ENCODE measurements at places on chromosomes 7 and 10.

- DNase-seq = no peak
Measured at GRCh38 chr10:20898866-20899535, 1.9 kb upstream of the NEBL start.

- DNase-seq = peak; percentile 1
Measured at GRCh38 chr7:47422611-47423010, 159.3 kb downstream of the TNS3 start.

DNA sequence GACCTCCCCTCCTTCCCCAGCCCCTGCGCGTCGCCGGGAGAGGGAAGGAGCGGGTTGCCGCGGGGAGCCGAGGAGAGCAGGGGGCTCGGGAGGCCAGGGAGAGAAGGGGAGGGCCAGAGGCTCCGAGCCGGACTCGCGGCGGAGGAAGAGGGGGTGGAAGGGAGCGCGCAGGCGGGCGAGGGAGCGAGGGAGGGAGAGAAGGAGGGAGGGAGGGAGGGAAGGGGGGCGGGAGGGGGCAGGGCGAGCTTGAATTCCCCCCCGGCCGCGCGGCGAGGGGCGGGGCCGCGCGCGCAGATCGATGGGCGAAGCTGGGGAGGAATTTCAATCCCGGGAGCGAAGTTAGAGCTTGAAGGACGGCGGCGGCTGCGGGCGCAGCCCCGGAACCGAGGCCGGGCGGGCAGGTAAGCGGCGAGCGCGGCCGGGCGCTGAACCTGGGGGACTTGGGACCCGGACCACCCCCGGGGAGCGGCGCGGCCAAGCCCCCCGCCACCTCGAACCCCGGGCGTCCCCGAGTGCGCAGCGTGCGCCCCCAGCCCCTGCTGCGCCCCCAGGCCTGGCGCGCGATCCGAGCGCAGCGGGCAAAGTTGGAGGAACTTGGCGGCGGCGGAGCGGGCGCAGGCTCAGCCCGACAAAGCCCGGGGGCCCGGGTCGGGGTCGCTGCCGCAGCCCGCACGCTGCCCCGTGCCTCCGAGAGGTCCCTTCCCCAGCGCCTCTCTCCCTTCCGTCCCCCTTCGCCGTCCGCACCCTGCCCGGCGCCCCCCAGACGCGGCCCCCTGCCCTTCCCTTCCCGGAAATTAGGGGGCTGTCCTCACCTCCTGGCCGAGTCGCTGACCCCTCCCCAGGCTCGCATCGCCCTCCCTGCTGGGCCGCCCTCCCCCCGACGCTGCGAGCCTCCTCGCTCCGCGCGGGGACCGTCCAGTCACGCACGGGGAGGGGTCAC, at the start of gene ELFN1:
ELFN1 (plus strand) TSS at position 324 of the 940 bp plus-strand sequence. CDS start 74,320 bp downstream, outside the sequence.
- DNase-seq = peak; percentile 38

DNA sequence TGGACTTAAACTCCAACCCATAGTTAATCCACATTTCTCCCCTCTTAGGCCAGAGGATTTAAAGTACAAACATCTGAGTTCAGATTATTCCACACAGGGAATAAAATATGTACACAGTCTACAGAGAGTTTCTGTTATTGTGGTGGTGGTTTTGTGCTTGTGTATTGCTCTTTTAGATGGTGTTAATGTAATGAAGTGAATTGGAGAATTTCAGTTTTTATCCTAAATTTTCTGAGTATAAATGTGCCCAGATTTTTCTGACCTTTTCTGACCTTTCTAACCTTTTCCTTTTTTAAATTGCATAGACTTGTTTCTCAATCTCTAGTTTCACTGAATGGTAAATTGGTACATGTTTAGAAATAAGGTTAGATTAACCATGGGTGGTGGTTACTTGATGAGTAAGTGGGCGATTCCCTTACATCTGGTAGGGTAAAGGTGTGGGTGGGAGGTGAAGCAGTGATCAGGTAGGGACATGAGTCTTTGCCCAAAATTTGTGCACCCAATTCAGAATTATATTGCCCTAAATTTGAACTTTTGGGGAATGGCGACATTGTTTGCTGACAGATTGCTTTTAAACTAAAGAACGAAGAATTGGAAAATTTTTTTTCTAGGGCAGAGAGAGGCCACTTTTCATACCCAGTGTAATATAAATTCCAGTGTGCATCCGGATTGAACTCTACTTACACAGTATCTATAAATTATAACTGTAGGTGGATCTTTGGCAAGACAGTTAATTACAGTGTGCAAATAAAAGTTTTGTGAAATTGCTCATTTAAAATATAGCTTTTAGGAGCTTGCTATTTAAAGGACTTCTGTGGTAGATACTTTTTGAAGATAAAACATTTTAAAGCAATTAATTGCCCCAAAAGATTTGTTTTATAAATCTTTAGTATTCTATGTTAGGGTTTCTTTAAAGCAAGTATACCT, 62.2 kb downstream of the ST7 start:
- DNase-seq = no peak

- DNase-seq = no peak
Measured at GRCh38 chr10:69180525-69181204, 631 bp downstream of the SUPV3L1 start.

DNA sequence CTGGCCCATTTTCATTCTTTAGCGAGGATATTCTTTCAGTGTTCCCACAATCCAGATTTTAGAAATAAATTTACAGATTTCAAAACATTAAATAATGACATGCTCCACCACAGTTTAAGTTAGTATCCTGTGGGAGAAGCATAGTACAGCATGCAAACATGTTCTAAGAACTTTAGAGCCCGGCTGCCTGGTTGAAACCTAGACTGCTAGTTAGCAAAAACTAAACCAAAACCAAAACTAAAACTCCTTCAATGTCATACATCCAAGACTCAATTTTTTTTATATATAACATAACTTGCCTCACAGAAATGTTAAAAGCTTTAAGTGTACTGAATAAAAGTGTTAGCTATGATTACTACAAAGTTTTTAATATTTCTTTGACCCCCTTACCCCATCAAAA, 17.0 kb downstream of the TRA2A start:
- no peak for DNase-seq

- no peak for DNase-seq
Measured at GRCh38 chr7:63114371-63114985, 884.2 kb upstream of the ZNF722 start.

DNA sequence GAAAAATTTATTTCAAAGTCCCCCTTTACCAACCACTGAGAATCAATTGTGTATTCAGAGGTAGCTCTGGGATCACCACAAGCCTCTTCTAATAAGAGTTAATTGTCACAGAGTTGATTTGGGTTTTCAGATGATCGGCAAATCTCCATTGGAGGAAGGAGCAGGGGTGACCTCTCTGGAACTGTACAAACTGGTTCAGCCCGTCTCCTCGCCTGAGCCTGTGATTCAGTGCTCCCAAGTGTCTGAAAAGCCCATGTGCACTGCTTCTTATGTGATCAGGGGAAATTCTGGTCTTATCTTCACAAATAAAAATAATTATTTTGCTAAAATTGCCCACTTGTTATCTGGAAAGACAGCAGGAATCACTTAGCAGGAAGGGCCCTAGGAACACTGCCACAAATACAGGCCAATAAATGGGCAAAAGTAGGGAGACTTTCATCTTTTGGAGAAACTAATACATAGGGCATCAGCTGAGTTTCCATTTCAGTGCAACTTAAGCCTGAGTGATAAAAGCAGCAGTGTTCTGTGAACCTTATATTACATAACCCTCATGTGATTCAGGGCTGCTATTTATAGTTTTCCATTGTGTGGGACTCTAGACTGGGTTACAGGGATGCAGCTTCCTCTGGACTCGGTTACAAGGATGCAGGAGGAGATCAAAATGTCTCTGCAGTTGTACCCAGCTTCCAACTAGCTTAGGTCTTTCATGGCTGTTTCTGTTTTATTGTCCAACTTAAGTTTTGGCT, 32.3 kb downstream of the CDK1 start:
- DNase-seq = no peak

- DNase-seq = no peak
Measured at GRCh38 chr10:131068311-131068710, 243.2 kb downstream of the TCERG1L start.

- DNase-seq = no peak
Measured at GRCh38 chr10:79191951-79192676, 123.3 kb downstream of the ZMIZ1 start.

GRCh38 chr10:130079614-130080460, 30.8 kb downstream of the C10orf143 start:
- DNase-seq = no peak

- DNase-seq = no peak
Measured at GRCh38 chr7:147478796-147479195, 1111.8 kb upstream of the C7orf33 start.

- no peak for DNase-seq
Measured at GRCh38 chr10:96708456-96708855, 11.9 kb downstream of the PIK3AP1 start.

DNA sequence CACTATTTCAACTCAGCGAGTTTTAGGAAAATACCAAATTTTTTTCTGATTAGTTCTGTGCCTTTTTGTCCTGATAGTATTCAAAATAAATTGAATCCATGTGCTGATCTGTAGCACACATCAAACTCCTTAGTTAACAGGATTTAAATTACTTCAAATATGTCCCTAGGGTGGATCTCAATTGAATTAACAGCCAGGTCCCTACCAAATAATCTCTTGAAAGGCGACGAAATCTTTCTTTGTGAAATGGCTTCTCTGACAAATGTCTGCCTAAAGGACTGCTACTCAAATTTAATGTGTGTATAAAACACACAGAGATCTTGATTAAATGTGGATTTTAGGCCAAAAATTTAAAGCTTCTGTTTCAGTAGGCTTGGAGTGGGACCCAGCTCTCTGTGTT, 989.6 kb upstream of the KCND2 start:
- no peak for DNase-seq

DNA sequence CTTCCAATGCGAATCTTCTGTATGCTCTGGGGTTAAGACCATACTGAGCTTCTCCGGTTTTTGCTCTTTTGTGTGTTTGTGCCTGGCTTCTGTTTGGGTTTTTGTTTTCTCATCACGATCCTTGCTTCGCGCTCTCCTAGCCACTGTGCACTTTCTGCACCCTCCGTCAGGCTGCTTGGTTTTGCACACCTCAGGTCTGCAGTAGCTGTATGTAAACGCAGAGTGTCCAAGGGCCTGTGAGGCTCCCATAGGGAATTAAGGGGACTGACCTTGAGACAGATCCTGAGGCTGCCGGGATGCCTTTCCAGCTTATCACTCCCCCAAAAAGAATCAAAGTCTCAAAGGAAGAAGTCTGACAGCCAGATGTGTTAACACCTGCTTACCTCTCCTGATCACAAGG, 95.2 kb downstream of the PROSER2 start:
- peak; percentile 29 for DNase-seq

DNA sequence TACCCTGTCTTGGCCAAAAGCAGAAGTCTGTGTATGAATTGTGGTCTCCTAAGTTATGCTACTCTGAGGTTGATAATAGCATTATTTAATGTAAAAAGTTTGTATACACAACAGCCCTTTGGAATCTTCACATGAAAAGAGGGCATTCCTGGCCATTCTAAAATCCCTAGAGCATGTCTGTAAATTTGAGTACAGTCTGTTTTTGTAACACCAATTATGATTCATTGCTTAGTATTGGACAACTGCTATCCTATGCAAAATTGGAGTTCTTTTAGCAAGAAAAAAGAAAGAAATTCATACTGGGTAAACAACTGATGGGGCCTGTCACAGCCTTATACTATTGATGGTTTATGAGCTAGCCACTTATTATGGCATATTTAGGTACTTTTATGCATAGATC, 10.2 kb downstream of the CUTC start:
- no peak for DNase-seq

GRCh38 chr10:130014263-130015074, 50.4 kb upstream of the EBF3 start:
- peak; percentile 63 for DNase-seq

- no peak for DNase-seq
Measured at GRCh38 chr7:98217623-98218582, 6.7 kb downstream of the BHLHA15 start.

- no peak for DNase-seq
Measured at GRCh38 chr10:98404571-98405359, 10.2 kb downstream of the PYROXD2 start.

DNA sequence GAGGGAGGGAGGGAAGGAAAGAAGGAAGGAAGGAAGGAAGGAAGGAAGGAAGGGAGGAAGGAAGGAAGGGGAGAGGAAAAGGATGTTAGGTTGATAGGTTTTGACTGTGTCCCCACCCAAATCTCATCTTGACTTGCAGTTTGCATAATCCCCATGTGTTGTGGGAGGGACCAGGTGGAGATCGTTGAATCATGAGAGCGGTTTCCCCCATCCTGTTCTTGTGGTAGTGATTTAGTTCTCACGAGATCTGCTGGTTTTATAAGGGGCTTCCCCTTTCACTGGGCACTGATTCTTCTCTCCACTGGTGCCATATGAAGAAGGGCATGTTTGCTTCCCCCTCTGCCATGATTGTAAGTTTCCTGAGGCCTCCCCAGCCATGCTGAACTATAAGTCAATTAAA, 15.1 kb upstream of the NUDCD3 start:
- DNase-seq = no peak

GRCh38 chr7:4073750-4074149, 608.3 kb upstream of the FOXK1 start:
- DNase-seq = no peak

DNA sequence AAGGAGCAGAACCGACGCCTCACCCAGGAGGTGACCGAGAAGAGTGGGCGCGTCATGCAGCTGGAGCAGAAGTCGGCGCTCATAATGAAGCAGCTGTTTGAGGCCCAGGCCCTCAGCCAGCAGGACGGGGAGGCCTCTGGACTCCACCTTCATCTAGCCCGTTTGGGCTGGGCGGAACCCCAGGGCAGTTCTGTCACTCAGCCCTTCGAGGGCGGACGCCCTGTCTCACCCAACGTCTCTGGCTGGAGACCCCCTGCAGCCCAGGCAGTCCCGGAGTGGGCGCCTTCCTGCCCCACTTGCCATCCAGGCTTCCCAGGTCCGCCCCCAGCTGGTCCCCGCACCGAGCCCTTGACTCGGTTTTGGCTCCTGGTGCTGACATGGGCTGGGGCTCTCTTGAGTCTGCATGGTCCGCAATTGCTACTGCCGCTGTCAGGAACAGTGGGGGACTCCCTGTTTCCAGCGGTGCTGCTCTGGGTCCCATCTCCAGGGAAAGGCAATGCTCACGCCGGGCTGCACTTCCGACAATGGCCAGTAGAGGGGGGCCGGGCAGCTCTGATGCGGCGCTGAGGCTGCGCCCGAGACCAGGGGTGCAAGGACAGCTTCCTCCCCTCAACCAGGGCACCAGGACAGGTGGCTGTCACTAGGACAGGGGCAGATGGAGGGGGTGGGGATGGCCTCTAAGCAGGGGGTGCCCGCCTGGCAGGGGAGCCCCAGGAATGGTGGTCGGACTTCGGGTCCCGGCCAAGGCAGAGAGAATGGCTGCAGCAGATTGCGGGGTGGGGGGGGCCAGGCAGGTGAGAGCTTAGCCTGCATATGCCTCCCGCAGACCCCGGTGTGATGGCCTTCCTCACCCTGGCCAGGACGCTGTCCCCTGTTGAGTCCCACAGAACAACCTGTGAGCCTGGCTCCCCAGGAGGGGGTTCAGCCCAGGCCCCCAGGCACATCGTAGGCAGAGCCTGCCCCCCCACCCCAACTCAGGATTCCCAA, 71.2 kb upstream of the KCTD7 start:
- no peak for DNase-seq
